ENCODE measurements at places on chromosomes 3 and 15.

DNA sequence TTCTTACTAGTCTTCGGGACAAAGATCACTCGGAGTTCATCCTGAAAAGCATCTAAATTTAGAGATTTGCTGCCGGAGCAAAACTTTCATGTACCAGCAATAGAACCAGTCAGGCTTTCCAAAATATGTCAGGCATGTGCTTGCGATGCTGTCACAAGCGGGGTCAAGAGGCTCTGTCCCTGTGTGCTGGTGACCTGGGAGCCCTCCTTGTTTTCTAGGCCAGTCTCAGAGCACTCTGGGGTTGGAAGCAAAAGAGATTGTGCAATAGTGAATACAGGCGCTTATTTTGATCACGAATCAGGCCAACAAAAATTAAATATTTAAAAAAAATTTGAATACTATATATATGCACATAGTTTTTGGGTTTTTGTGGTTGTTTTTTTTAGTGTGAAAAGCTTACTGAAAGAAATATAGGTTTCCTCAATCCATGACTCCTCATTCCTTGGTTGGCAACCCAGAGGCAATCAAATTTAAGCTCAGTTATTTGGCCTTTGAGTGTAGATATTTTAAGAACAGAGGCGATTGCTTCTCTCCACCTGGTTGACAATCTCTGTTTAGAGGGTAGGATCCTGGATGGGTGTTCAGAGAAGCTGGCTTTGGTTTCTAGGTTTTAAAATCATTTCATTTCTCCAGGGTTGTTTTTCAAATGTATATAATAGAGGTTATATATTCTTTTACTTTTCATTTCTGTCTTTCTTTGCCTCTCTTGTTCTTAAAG lies 8.4 kb upstream of the KLHL24 start:
- DNase-seq = no peak

DNA sequence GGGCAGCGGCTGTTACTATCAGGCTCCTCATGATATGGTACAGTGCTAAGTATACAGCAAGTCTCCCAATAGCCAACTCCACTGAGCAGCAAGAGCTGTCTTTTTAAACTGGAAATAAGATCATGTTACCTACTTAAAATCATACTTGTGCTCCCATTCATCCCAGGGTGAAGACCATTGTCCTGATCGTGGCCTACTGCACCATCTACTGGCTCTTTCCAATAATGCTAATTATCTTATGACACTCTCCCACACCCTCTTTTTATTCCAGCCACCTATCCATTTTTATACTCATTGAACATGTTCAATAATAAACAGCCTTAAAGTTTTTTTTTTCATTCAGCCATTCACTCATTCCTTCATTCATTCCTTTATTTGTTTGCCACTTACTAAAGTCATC lies 117.7 kb downstream of the GBE1 start:
- DNase-seq = no peak

DNA sequence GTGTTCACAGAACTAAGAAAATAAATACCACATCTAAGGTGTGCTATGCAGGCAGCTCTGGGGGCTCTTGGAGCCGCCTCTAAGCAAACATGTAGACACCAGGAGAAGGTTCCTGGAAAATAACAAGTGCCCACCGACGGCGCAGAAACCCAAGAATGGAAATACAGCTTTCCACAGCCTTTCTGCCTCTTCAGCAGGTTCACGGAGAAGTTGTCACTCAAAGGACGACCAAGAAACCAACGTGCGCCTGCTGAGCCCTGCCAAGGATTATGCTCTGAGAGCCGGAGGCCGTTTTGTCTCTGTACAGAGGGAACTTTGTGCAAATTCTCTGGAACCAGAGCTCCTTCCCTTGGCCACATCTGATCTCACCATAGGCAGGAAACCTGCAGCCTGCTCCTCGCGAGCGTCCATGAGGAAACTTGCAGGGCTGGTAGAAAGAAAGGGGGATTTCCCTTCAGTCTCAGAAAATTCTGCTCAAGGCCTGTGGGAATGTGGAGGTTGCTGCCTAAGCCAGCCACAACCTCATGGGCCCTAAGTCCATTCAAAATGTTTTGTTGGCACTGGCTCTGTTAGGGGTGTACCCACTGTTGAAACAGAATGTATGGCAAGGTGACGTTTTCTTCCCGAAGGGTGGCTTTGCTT lies 40.6 kb upstream of the ETV5 start:
- no peak for DNase-seq

DNA sequence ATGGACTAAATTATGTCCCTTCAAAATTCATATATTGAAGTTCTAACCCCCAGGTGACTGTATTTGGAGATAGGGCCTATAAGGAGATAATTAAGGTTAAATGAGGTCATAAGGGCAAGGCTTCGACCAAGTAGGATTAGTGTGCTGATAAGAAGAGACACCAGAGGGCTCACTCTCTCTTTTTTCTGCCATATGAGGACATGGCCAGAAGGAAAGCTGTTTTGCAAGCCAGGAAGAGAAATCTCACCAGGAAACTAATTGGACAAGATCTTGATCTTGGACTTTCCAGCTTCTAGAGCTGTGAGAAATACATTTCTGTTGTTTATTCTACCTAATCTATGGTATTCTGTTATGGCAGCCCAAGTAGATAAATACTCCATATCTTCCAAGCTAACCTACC lies 503.6 kb upstream of the NAALADL2 start:
- DNase-seq = no peak

DNA sequence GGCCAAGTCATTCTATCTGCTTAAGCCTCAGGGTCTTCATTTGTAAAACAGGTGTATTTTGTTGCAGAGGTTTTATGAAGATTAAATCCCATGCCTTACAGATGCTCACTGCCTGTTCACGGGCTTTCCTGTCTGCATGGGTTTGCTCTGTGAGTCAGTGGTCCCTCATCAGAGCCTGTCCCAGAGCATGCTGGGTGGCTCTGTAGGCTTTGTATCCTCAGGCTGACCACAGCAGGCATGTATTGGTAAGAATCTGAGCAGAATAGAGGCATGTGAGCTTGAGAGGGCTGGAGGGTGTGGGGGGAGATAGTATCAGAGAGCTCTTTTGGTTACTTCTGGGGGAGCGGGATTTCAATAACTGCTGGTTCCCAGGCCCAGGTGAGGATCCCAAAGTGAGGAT lies 45.4 kb upstream of the PLXNA1 start:
- no peak for DNase-seq

DNA sequence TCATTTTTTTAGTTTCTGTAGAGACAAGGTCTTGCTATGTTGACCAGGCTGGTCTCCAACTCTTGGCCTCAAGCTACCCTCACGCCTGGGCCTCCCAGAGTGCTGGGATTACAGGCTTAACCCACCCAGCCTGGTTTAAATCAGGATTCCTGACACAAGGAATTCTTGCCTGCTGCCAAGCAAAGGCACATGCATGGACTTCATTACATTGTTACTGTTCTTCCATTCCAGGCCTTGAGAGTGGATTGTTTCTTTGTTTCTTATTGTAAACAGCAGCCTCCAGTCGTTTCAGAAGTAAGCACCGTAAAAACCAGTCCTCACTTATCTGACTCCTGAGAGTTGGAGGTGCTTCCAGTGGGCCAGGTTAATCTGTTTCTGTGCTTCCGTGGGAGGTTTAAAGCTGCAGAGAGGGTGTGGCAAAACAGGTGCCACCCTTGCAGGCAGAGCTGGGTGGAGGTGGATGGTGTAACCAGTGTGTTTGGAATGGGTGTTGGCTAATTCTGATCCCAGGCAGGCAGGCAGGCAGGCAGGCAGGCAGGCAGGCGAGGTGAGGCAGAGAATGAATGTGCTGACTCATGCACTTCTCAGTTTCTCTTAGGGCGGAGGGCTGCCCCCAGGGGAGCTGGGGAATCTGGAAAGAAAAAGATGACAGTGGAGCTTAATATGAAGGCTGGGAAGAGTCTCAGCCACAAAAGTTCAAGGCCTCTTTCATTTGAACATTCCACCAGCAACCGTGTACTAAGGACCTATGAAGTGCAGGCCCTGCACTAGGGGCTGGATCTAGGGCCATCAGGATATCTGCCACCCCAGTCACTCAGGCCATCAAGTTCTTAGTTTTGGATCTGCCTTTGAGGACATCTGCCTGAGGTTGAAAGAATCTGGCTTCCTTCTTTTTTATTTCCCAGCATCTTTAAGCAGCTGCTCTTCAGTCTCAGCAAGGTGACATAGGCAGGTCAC lies 37.0 kb upstream of the CDCP1 start:
- DNase-seq = no peak

DNA sequence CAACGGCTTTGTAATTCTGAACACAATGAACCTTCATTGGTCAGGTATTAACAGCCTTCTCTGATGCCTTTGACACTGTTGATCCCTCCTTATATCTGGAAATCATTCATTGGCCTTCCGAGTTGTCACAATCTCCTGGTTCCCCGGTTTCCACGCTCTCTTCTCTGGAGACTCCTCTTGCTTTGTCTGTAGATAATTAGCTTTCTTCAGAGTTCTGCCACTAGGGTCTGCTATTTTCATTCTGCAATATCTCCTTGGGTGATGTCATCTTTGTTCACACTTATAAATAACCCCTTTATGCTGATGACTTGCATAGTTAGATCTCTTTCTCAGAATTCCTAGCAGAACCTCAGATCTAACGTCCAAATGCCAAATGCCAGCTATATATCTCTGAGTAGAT lies 583.8 kb upstream of the ZNF717 start:
- no peak for DNase-seq

- DNase-seq = no peak
Measured at GRCh38 chr3:182201456-182202168, 489.9 kb downstream of the SOX2 start.

DNA sequence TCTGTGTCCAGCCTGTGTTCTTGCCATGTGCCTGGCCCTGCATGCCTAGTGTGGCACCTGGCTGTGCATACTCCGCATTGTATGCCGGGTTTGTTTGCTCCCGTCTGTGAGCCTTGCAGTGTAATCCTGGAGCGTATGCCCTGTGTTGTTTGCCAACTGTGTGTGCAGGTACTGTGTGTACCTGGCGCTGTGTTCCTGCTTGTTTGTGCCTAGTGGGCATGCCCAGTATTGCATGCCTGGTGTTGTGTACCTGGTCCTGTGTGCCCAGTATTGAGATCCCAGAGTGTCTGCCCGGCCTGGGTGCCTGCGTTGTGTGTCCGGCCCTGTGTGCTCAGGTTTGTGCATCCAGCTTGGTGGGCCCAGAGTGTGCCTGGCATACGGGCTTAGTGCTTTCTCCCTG lies 54.5 kb upstream of the CHRNA7 start:
- no peak for DNase-seq

- no peak for DNase-seq
Measured at GRCh38 chr3:64561325-64561843, 126.4 kb downstream of the ADAMTS9 start.

DNA sequence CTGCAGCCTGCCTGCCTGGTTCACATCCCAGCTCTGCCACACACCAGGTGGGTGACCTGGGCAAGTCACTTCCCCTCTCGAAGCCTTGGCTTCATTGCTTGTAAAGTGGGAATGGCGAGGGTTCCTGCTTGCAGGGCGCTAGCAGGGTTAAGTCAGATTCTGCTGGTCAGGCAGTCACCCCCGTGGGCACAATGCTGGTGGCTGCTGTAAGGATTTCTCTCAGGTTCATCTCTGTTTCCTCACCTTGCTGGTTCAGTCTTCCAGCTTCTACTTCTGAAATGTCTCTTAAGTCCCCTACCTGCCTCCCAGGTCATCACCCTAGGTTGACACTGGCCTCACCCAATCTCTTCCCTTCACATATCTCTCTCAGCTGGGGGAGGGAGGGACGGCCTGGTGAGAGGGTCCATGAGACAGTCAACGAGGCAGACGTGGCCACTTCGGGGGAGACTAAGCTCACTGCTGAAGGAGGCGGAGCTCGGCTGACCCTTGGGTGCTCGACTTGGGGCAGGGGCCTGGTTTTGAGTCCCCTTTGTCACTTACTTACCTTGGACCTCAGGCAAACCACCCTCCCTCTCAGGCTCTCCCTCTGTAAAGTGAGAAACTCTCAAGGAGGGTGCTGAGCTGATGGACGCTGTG lies 11.5 kb downstream of the CTSH start:
- no peak for DNase-seq

DNA sequence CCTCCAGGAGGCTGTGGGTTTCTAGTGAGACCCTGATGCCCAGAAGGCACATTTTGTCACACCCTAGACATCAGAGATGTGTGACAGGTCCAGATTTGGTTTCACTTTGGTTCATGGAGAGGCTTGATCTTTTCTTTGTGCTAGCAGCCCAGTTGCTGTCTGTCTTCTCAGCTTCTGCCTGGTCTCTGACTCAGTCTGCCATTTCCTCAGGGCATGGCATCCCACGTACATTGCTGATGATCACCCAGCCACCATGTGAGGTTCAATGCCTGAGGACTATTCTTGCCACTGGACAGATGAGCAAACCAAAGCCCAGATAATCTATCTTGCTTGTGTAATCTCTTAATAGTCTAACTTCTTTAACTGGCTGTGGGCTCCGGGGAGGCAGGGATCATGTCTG lies 144.9 kb upstream of the MRPS22 start:
- no peak for DNase-seq

DNA sequence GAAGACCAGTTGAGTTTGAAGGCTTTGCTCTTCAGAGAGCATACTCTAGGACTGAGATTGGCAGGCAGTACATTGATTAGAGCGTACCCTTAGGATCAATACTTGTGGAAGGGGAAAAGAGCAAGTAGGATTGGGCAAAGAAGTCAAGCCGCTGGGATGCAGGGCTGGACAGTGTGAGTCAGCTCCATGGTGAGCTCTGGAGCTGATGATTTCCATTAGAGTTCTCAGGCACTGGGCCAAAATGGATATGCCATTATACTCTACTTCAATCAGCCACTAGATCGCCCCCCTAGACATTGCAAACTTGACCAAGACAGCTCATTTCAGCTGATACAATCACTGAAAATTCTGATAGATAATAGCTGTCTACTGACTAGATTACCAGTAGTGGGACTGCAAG lies 432.7 kb upstream of the ALCAM start:
- DNase-seq = no peak

DNA sequence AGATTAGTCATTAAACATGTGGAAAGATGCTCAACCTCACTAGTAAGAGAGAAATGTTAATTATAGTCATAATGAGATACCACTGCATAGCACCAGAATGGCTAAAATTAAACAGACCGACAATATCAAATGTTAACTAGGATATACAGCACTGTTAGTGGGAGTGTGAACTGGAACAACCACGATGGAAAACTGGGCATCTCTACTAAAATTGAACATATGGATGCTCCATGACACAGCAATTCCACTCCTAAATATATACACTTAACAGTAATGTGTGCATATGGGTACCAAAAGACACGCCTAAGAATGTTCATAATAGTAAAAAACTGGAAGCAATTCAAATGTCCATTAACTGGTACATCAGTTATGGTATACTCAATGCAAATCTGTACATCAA lies 41.5 kb downstream of the CRTAP start:
- DNase-seq = no peak

DNA sequence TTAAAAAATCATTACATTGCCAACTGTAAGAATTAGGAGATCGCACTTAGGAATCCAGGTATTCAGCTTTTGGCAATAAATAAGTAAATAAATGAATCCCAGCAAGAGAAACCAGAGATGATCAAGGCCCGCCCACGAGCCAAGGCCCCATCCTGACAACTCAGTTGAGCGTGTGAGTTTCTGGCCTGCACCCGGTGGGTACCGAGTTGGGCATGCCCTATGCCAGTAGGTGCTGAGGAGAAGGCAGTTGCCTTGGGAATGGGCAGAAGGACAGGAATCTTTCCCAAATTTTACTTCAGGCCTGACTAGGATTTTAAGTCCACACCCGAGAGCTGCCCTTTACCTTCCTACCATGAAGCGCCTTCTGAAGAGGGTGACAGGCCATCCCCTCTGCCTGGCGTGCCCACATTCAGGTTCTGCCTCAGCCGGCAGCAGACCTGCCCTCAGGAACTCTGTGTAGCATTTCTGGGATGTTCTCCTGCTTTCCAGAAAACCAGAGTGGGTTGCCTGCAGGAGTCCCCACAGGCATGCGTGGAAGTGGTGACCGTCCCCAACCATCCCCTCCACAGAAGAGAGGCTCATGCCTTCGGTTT lies 99.3 kb upstream of the ALDH1A3 start:
- no peak for DNase-seq
